ENCODE measurements at places on chromosomes 16 and 17. TPM values are rescaled to one million over a fixed set of nuclear protein-coding genes. Genes with fewer than 3 reads are reported as not detected.

WFDC1 gene
- 1.4 TPM for total RNA-seq

SHMT1 gene
- 87.2 TPM for total RNA-seq

IL17C gene
- total RNA-seq, result not detected

OTOP3 gene
- not detected for total RNA-seq

CACNG3 gene
- not detected for total RNA-seq

ACSM2A gene
- not detected for total RNA-seq

HAS3 gene
- total RNA-seq, result 0.77 TPM

SLX4 gene
- total RNA-seq, result 4.4 TPM

RNF43 gene
- total RNA-seq, result not detected

BRICD5 gene
- 2.9 TPM for total RNA-seq

PYDC1 gene
- not detected for total RNA-seq

DNA sequence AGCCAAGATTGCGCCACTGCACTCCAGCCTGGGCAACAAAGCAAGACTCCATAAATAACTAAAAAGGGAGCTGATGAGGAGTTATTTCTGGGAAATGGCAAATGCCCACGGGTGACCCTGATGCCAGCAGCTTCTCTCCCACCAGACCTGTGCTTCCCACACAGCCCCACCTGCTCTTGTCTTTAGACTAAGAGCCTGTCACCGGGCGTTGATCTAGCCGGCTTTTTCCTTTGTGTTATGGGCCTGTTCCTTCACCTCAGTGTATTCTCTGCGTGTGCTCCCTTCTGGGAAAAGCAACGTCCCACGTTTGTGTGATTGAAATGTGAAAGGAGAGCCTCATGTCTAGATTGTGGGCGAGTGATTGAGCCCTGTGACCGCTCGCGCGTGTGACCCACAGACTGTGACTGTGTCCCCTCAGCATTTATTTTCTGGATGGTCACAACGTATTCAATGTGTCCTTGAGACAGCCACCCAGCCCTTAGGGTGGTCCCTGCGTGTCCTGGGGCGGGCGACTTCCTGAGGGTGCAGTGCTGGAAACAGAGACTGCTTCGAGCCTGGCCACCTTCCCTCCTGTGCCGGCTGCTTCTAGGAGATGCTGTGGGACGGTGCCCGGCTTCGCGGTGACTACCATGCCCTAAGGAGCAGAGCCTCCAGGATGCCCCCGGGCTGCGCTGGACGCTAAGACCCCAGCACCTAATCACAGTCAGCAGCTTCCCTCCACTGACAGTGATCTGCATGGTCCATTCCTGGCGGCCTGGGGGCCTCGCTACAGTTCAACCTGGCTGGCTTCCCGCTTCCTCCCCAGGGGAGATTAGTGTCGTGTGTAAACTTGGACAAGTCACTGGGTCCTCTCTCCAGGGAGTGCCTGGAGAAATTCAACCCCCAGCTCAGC, 7.8 kb upstream of the RNPS1 start:
- no peak for DNase-seq

GRCh38 chr16:4593086-4593485, 21.6 kb downstream of the UBALD1 start:
- DNase-seq, result no peak

GRCh38 chr17:39306509-39307212, 80.9 kb upstream of the STAC2 start:
- DNase-seq, result no peak

- DNase-seq, result peak; percentile 37
Observed at GRCh38 chr17:43226393-43226792, 2.0 kb downstream of the CCDC200 start.

GRCh38 chr17:78793415-78793814, 11.3 kb upstream of the CYTH1 start:
- DNase-seq, result no peak

- DNase-seq, result no peak
Observed at GRCh38 chr17:7823581-7824001, 10.4 kb upstream of the KDM6B start.

- DNase-seq, result no peak
Observed at GRCh38 chr17:72572604-72573491, 452.0 kb downstream of the SOX9 start.

DNA sequence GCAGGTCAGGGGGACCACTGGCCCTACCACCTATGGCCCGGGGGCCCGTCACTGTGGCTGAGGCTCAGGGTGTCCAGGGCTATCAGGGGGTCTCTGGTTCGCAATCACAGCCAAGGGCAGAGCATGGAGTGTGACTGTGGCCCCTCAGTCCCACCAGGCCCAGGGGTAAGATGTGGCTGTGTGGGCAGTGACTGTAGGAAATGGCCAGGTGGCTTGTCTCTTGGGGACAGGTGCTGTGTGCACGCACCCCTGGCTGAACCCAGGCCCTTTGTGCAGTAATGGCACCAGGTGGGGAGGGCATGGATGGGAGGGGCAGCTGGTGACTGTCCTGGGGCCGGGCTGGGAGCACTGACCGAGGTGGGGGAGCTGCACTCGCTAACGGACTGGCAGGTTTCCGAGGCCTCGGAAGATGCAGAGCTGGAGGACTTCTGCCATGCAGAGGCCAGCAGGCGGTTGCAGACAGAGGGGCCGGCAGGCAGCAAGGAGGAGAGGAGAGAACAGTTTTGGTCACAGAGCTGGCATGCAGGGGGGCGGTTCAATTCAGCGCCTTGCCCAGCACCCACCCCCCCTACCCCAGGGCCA, 18.8 kb downstream of the IL34 start:
- no peak for DNase-seq

- DNase-seq, result no peak
Observed at GRCh38 chr16:49993579-49993978, 31.4 kb upstream of the CNEP1R1 start.

DNA sequence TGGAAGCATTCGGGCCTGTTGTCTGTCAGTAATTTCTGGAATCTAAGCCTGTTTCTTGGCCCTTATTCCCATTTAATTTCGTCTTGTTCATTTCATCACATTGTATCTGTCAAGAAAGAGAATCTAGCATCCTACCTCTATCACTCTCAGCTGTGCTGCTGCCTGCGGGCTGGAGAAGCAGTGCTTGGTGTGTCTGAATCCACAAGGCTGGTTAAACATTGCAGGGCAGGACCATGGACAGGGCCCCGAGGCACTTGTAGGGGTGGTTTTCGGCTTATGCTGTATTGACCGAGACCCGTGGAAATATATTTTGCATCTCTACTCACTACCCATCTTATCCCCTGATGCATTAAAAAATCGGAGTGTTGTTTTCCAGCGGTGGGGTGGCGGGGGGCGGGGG, 3.1 kb downstream of the RAB11FIP4 start:
- DNase-seq, result peak; percentile 60

GRCh38 chr17:10114931-10115535, 83.4 kb downstream of the GAS7 start:
- DNase-seq, result peak; percentile 95

DNA sequence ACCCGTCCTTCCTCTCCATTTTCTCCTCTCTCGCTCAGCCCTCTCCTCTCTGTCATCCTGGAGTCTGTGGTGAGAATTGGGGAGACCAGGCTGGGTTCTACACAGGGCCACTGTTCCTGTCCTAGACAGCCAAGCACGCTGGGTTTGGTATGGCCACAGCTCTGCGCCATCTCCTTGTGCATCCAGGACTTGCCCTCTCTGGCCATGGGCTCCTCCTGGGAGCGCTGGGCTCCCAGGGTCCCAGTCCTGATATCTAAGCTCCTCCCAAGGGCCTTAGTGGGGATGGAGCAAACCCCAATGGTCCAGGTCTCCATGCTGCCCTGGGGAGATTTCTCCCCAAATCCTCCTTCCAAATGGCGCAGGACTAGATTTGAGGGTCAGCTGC, 27.2 kb upstream of the ITGA3 start:
- no peak for DNase-seq

DNA sequence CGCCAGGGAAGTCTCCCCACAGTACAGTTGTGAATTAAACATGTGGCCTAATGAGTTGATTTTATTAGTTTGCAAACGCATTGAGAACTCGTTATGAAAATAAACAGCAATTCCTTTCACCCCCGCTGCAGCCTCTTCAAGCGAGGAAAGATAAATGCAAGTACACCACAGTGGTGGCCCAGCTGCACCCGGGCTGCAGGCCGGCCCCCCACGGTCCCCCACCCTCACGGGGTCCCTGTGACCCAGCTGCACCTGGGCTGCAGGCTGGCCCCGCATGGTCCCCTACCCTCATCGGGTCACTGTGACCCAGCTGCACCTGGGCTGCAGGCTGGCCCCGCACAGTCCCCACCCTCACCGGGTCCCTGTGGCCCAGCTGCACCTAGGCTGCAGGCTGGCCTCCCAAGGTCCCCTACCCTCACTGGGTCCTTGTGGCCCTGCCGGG, 32.2 kb downstream of the SDK2 start:
- no peak for DNase-seq

DNA sequence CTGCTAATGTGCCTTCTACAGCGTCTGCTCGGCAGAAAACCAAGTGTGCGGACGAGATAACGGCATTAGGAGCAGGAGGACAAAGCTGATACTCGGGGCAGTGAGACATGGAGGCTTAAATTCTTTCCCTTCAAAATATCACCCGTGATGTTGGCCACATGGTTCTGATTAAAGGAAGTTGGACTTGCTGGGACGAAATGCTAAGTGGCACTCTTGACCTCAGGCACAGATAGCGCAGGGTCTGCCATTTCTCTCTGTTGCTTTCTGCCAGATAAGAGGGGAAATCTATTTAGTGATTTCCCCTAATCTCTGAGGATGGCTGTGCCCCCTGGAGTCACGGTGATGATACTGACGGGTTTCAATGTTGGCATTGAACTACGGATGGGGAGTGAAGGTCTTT, 509.6 kb upstream of the EEF2KMT start:
- no peak for DNase-seq

- no peak for DNase-seq
Observed at GRCh38 chr17:8875436-8875835, 8.0 kb upstream of the PIK3R6 start.

GRCh38 chr16:50598256-50598894, 50.2 kb downstream of the NKD1 start:
- DNase-seq, result no peak

GRCh38 chr16:30368792-30369090, 1.6 kb downstream of the TBC1D10B start:
- DNase-seq, result no peak

- DNase-seq, result no peak
Observed at GRCh38 chr17:70206361-70207010, 37.2 kb downstream of the KCNJ2 start.

DNA sequence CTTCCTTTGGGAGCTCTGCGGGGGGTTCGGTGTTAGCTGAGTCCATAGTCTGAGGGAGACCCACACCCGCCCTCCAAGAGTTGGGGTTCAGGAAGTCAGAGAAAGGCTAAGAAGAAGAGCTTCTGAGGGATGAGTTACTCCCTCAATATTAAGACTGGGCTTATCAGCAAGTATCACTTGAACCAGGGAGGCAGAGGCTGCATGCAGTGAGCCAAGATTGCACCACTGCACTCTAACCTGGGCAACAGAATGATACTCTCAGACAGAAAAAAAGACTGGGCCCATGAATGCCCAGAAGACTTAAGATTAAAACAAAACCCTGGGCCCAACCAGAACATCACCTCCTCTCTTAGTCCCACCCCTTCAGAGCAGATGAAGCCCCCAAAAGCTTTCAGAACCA, 6.0 kb downstream of the NKIRAS2 start:
- DNase-seq, result no peak

DNA sequence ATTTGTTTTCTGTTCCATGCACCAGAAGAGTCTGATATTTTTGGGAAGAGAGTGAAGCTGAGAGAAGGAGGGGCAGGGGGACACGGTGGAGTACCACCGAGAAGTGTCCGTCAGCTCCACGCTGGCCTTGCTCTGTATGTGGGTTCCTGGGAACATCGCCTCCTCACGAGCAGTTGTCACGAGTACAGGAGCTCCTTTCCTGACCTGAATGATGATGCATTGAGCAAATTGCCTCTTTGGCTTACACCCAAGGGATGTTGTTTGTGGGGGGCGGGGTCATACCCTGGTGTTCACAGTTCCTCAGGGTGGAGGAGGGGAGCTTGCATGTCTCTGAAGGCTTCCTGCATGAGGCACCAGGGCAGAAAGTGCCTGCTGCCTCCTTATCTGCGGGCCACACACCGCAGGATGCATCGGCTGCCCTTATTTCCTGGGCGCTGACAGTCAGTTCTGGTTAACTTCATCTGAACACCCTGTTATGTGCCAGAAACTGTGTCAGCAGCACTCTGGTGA, 36.2 kb downstream of the RGS9 start:
- no peak for DNase-seq

DNA sequence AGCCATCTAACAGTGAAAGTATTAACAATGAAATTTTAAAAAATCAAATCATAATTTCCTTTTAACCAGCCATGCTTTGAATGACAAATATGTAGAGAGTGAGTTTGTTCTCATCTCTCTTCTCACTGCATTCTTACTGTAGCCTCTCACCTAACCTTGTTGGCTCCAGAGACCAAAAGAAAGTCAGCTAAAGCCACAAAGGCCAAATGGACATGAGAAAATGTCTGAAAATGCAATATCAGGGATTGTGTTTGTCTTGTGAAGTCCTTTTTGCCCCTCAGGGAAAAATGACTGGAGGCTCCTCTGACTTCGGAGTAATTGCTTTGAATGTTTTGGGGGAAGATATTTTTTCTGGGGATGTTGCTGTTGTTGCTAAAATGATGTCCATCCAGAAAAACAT, 166.3 kb downstream of the SLC39A11 start:
- no peak for DNase-seq

DNA sequence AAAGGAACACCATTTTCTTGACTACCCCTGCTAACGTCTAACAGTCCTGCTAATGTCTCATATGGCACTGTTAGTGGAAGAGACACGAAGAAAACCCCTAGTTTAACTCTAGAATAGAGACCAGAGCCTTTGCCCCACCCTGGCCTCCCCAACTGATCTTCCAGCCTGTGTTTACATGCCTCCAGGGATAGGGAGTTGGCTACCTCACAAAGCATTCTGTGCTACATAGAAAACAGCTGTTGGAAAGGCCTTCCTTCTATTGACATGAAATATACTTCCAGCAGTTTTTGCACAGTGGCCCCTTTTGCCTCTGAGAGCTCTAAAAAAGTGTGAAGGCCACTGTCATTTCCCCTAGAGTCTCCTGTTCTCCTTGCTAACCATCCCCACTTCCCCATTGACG, 73.1 kb downstream of the ASIC2 start:
- DNase-seq, result no peak

DNA sequence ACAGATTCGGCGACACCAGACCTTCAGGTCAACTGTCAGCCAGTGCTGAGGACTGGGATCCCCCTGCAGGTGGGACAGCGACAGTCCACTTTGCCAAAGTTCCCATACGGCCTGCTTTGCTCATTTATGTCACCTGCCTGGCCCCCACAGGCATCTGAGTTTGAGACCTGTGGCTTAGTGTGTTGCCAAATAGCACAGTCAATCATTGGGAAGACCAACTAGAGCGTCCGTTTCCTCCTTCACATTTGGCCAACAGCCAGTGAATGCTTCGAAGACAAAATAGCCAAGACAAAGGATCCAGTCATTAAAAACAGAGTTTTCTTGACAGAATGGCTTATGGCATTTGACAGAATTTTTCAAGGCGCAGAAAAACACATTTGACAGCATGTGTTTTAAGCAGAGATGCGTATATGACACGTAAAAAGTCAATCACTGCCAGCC, 113.8 kb downstream of the ABCC12 start:
- DNase-seq, result no peak

DNA sequence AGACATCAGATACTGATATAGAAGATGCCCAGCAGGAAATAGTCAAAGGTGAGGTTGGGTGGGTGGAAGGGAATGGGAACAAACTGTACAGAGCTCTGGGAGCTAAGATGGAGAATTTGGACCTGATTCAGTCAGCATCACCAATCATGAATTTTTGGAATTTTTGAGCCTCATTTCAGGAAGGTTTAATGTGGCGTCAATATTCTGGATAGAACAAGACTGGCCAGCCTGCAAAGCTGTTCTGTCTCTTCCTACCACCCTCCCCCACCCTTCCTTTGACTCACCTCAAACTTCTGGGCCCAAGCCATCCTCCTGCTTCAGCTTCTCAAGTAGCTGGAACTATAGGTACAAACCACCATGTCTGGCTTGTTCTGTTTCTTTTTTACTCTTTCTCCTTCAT, 32.6 kb downstream of the CTCF start:
- DNase-seq, result no peak

Data from mesenteric fat pad (tissue), 1 donor.